T-helper 1 cell treated with Interleukin-12 subunit alpha and Interleukin-12 subunit beta and Interleukin-4 antibody, amounts not matched to agents 30 ng/mL and 1 ng/mL, for 36 hours (primary cell): ENCODE measurements at places on chromosomes 5 and 9. TPM values are rescaled to one million over a fixed set of nuclear protein-coding genes. Genes with fewer than 3 reads are reported as not detected.

Gene OR1L6
- total RNA-seq, result not detected in 2 replicates

Gene S1PR3
- total RNA-seq, result 0.22 and 0.32 TPM in 2 replicates

Gene MAP1B
- 0.07 and 0.56 TPM in 2 replicates for total RNA-seq

Gene CCNI2
- total RNA-seq, result 62.0 and 66.5 TPM in 2 replicates

Gene FAM163B
- not detected in 2 replicates for total RNA-seq

Gene HRH2
- total RNA-seq, result 39.3 and 39.8 TPM in 2 replicates

Gene MYOZ3
- total RNA-seq, result 0.10 TPM in 1 of 2 replicates, not detected in the other
